ENCODE measurements at places on chromosomes 5 and 9.

- DNase-seq, result peak; percentile 89
Measured at GRCh38 chr5:65854925-65855324, 71.5 kb upstream of the ERBIN start.

DNA sequence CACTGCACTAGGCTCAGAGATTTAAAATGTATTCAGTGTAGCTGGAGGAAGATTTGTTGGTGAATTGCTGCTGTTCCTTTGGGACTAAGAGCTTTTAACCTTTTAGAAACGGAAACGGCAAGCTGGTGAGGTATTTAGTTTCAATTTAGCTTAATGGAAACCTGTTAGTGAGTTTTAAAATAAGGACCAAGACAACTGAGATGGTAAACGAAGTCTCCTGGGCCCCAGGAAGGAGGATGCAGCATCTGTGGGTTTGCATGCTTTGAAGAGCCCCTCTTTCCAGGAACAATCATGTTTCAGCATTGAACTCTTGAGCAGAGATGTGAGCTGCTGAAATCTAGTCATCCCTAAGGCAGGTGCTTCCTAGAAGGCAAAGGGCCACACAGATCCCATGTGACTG lies 16.5 kb downstream of the DNAI1 start:
- no peak for DNase-seq

GRCh38 chr5:35598707-35599370 lies 18.8 kb upstream of the SPEF2 start:
- DNase-seq, result no peak

DNA sequence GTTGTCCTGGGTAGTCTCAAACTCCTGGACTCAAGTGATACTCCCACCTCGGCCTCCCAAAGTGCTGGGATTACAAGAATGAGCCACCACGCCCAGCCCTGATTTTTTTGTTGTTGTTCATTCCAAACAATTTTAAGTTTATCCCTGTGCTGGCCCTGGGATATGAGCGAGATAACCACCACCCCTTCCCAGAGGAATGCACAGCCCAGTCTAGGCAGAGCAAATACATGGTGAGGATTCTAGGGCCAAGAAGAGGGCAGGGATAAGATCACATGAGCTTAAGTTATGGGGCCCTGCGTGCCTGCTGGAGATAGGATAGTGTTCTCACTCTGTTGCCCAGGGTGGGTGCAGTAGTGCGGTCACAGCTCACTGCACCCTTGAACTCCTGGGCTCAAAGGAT lies 21.0 kb upstream of the TOR1B start:
- DNase-seq, result peak; percentile 45

- no peak for DNase-seq
Measured at GRCh38 chr5:8340261-8340660, 471.3 kb downstream of the MTRR start.

GRCh38 chr5:118882666-118883065 lies 105.7 kb downstream of the DTWD2 start:
- no peak for DNase-seq

- DNase-seq, result no peak
Measured at GRCh38 chr9:31854187-31854586, 530.3 kb upstream of the ACO1 start.

DNA sequence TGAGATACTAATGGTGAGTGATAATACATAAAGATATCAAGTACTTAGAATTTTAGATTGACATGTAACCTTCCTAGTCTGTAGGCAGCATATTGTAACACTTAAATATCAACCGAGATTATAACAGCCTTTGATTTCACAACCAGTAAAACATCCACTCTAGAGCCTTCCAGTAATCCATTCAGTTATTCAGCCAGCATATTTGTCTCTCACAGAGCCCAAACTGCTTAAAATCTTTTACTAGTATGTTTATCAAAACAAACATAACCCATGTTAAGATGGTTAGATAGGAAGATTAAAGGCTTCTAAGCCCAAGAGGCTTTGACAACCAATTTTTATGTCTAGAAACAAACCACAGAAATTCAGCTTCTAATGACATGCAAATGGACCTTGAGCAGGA lies 177.9 kb upstream of the FST start:
- DNase-seq, result peak; percentile 72

- peak; percentile 48 for DNase-seq
Measured at GRCh38 chr9:105475302-105475701, 27.5 kb downstream of the FSD1L start.

DNA sequence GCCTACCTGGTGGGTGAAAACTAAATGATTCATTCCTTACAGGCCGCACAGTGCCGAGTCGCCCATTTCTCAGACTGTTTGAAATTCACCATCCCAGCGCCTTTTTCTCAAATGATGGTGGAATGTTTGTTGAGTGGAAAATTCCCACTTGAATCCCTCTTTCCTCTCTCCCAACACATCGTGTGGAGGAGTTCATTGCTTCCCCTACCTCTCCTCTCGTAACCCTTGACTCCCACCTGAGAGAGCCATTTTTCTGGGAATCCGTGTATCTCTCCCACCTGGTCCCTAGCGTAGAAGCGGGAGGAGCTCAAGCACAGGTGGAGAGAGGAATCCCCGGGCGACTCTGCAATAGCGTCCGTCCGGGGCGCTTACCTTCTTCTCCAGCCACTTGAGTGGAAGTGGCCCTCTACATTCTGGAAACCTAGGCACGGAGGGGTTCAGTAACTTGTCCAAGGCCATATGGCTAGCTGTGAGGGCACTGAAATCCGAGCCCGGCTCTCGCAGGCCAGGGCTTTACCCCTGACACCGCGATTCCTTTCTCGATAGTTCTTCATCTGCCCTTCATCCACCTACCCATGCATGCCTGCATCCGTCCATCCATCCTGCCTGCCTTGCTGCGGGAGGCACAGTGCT lies 683 bp downstream of the OSMR start:
- DNase-seq, result peak; percentile 34

- DNase-seq, result no peak
Measured at GRCh38 chr5:27814983-27815382, 776.6 kb upstream of the CDH9 start.

DNA sequence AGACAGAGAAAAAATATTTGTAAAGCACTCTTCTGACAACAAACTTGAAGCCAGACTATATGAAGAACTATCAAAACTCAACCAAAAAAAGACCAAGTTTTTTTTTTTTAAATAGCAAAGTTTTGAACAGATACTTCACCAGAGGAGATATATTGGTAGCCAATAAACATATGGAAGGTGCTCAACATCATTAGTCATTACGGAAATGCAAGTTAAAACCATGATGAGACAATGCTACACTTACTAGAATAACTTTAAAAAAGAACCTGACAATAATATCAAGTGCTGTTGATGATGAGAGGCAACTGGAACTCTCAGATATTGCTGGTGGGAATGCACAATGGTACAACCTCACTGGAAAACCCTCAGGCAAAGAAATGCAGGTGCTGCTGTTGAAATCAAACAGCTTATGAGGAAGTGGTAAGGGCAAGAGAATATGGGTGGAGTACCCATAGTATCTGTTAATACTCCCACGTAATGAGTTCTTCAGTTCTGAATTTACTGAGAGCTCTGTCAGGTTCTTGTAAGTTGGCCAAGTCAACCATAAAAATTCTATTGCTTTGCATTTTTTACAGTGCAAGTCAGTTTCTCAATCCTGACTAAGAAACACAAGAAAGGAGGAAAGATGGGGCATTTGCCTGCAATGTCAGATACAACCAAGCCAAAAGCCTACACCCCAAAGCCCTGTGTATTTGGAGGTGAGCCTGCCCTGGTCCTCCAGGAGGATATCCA lies 87.3 kb upstream of the GNAQ start:
- peak; percentile 64 for DNase-seq

DNA sequence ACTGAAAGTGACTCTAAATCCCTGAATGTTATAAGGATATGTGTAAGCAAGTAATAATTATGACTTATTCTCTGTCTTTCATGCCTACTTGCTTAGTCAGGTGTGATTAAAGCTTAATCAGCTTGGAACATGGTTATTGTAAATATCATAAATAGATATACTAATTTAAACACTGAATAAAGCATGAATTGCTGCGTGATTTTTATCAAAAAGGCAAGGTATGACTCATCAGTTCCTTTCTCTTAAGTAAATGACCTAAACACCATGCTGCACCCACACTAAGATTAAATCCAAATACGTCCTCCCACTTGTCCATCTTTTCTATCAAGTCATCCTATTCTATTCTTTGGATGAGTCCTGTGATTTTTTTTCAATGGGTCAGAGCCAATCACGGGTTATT lies 124.6 kb upstream of the MTAP start:
- peak; percentile 55 for DNase-seq

DNA sequence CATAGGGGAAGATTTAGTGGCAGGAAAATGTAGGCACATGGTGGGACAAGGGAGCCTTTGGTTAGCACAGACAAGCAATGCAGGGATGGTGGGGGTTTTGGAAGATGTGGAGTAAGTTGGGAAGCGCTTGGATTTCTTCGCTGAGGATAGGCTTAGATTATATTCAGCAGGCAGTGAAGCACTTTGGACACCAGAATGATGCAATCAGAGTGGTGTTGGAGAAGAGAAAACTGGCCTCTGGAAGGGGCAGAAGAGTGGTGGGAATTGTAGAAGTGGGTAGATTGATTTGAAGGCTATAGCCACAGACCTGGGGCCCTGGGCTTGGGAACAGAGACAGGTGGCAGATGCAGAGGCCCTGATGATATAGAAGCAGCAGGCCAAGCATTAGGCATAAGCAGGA lies 28.3 kb downstream of the SLC25A48 start:
- no peak for DNase-seq

- no peak for DNase-seq
Measured at GRCh38 chr9:136979769-136980587, 2.7 kb downstream of the PTGDS start.

- no peak for DNase-seq
Measured at GRCh38 chr9:125970340-125970739, 223.2 kb downstream of the PBX3 start.

- DNase-seq, result no peak
Measured at GRCh38 chr9:1938675-1939170, 76.4 kb upstream of the SMARCA2 start.

DNA sequence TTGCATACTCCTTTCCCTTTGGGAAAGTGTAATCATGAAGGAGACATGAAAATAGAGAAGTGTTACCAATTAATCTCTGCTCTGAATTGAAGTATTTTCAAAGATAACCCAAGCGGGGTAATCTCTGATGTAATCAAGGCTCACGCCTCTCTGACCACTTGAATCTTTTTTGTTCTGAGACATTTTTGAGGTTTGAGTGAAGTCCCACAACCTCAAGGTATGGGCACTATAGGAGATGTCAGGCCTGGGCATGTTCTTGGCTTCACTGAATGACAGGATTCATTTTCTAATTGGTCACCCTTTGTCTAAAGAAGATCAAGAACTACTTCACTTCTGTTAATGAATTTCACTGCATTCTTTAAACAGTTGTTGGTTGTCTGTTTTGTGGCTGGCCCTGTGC lies 23.7 kb downstream of the ENHO start:
- no peak for DNase-seq

- no peak for DNase-seq
Measured at GRCh38 chr9:1049641-1050040, 516 bp upstream of the DMRT2 start.

GRCh38 chr9:107620801-107621200 lies 131.2 kb upstream of the KLF4 start:
- no peak for DNase-seq

- peak; percentile 57 for DNase-seq
Measured at GRCh38 chr9:126836216-126836615, 24.2 kb upstream of the ZBTB34 start.

DNA sequence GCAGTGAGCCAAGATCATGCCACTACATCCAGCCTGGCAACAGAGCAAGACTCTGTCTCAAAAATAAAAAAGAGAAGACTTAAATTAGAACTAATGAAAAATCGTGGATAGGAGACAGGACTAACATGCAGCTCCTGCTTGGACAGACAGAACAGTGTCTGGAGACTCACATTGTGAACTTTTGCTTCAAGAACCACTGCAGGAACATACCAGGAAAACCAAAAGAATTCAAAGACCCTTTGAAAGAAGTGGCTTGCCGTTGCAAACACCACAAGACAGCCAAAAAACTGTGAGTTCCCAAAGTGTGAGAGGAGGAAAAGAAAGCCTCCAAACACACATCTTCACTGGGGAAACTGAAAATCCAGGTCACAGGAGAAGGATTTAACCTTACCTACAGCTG lies 48.8 kb upstream of the SNAPC3 start:
- DNase-seq, result no peak

DNA sequence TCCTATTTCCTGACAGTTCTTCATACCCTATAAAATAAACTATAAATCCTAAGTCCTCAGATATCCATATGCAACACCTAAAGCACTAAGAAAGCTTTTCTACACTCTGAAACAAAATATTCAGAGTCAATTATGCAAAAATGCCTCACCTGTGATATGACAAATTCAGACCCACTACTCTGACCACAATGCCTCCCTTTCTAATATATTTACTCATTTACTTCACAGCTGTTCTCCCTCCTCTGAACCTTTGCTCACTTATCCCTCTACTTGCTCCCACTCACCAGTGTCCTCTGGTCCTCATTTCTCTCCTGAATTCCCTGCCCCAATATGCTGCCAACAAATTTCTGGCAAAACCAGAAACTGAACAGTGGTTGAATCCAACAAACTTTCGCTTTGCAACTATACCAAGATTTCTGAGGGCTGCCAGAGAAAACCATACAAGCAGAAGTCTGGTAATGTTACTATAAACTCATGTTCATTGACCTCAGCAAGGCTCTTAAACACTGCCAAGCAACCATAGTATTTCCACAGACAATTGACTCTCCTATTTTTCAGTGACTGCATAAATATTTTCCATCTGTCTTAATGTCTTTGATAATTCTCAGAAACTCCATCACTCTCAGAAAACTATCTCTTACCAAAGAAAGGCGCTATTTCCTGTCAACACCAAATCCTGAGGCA lies 7.1 kb downstream of the CCNH start:
- DNase-seq, result peak; percentile 13

DNA sequence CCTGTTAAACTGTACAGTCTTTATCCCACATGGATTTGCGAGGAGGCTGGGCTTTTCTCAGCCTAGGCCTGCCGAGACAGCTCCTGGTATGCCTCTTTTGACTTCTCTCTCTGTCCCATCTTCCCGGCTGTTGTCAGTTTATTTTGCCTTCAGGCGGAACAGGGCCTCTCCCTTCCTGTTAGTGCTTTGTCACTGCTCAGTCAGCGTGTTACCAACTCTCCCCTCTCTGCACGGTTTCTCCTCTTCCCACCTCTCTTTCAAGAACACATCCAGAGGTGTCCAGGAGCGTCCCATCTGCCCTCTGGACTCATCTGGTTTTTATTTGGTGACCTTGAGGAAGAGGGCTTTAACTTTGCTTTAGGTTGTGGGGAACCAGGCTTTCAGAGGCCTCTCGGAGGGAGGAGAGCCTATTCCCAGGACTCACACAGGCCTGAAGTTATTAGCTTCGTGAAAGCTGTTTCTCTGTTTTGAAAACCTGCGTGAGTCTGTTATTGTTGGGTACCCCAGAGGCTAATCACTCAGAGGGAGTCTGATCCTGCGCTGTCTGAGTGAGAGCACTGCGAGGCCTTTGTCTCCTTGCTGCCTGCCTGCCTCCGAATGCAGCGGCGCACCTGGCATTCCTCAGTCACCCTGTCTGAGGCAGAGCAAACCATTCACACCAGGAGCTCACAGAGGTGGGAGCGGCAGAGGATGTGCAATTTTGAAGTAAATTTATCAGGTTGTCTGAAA lies 234.4 kb upstream of the MPDZ start:
- DNase-seq, result no peak

All from AG10803 (cell line).